ENCODE measurements at places on chromosomes 7 and 10.

- DNase-seq, result peak; percentile 66
These were observed 8.0 kb downstream of the COA1 start for GRCh38 chr7:43721193-43721806.

- DNase-seq, result no peak
These were observed 44.9 kb downstream of the MYPN start for GRCh38 chr10:68154211-68154497.

GRCh38 chr7:20735346-20736065 lies 51.2 kb downstream of the SP8 start:
- DNase-seq, result no peak

DNA sequence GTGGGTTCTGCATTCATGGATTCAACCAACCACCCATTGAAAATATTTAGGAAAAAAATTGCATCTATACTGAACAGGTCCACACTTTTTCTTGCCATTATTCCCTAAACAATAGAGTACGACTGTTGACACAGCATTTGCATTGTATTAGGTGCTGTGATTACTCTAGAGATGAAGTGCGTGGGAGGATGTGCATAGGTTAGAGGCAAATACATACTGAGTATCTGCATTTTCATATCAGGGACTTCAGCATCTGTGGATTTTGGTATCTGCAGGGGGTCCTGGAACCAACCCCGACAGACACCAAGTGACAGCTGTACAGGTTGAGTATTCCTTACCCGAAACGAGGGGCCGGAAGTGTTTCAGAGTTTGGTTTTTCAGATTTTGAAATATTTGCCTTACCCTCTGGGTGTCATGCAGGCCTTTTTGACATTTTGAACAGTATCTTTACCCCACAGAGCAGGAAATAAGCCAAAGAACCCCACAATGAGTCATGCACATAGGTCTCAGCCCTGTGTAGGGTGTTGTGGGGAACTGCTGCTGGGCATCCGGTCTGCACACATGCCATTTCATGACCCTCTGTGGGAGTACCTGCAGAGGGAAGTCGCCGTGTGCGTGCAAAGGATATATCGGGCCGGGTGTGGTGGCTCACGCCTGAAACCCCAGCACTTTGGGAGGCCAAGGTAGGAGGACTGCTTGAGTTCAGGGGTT lies 14.5 kb downstream of the NUDT5 start:
- no peak for DNase-seq

DNA sequence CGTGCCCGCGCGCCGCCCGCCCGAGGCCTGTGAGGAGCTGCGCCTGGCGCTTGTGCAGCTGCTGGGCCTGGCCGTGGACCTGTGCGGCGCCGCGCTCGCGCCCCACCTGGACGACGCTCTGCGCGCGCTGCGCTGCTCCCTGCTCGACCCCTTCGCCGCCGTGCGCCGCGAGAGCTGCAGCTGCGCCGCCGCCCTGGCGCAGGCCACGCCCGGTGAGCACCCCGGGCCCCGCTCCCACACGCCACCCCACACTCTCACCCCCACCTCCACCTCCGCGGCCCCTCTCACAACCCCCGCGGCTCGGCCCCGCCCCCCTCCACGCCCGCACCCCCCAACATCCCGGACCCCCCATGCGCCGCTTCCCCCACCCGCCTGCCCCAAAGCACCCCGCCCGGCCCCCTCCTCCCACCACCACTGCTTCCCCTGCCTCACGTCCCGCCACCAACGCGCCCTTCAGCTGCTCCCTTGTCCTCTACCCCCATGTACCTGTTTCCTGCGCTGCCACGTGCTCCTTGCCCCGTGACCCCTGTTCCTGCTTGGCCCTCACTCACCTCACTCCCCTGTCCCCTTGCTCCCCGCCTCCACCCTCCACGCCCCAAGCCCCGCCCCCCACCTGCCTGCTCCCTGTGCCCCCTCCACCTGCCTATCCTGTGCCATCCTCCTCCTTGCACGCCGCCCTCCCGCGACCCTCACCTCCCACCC lies at the start of gene PRKAR1B:
TSS of gene PRKAR1B (minus strand) at position 178 of the 702 bp plus-strand sequence. CDS start 15,776 bp downstream, outside the sequence.
- DNase-seq, result peak; percentile 69

GRCh38 chr7:904847-905246 lies 28.5 kb downstream of the GET4 start:
- no peak for DNase-seq

GRCh38 chr7:86904949-86905834 lies 154.3 kb downstream of the ELAPOR2 start:
- peak; percentile 24 for DNase-seq

- no peak for DNase-seq
These were observed 247.3 kb downstream of the DIP2C start for GRCh38 chr10:442209-442608.

- no peak for DNase-seq
These were observed 31.7 kb upstream of the CNPY1 start for GRCh38 chr7:155578016-155578415.

DNA sequence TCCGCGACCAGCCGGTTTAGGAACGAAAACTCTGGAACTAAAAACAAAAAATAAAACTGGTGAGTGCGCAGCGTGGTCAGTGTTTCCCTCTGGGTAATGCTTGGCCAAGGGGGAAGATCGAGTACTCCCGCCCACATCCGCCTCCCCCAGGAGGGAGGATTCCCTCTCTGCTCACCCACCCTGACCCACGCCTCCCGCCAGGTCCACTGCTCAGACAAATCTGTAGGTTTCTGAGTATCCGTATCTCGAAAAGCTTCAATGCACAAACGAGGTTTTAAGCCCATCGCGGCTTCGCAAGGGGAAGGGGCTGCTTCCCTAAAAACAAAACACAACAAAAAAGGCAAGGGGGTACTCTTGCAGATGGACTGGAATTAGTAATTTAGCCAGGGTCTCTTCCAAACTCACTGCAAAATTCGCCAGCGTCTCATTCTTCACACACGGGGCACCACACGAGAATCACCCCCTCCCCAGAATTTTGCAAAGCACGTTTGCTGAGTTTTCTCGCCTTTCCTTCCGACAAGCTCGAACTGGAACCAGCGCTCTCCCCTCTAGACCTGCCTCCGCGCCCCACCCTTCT lies 75.2 kb downstream of the INSIG1 start:
- no peak for DNase-seq

DNA sequence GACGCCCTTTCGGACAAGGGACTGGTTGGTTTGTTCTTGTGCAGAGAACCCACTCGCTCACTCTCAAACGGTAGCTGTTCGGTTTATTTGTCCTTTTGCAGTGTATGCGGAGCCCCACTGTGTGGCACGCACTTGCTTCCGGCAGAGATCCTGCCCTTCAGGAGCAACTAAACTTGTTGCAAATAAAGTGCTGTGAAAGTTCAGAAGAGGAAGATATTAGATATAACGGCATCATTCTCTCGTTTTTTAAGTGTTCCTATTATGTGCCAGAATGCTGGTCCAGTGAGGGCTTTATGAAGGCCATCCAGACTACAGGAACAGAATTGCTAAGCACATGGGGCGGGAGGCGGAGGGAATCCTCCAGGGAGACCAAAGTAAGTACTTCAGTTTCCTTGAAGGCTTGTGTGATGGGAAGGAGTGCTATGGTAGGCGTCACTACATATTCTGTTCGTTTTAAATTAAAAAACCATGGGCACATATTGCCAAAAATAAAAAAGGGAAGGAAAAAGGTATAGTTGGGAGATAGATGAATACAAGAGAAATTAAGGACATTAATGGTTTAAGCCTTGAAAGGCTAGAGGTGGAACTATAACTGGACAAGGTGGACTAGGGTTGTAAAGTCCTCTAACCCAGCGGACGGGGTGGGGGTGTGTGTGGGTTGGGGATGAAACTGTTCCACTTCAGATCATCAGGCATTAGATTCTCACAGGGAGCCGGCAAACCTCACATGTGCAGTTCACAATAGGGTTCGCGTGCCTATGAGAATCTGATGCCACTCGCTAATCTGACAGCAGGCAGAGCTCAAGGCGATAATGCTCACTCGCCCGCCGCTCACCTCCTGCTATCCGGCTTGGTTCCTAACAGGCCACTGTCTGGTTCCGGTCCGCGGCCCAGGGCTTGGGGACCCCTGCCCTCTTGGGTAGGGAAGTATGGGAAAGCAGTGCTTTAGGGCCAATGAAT lies 704 bp upstream of the ERLIN1 start:
- peak; percentile 45 for DNase-seq

DNA sequence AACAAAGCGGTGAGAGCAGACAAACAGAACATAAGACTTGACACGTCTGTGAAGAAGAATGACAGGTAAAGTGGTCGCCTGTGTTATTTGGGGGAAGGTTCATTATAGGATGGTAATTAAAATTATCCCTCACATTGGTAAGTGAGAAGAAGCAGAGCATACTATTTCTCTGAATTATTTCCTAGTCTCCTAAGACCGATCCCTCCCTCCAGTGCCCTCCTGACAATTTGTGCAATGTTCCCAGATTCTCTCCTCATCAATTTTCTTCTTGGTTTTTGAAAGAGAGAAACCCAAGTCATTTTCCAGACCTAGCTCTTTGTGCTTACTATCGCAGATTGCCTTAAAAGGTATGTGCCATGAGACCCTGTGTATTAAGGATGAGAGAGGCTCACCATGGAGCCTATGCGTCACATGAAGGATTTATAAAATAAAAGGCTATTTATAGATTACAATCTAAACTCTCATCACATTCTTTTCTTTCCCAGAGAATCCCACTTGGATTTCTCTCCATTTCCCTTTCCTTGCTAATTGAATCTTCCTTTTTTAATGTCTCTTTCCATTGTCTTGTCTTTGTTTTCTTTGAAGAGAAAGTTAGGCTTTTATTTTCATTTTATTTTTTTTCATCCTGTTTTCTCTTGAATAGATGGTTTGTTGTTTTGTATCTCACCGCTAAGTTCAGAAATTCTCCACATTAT lies 112.0 kb downstream of the PPP1R3A start:
- no peak for DNase-seq
